ENCODE measurements at places on chromosomes 6 and 20. TPM values are rescaled to one million over a fixed set of nuclear protein-coding genes. Genes with fewer than 3 reads are reported as not detected.

DNA sequence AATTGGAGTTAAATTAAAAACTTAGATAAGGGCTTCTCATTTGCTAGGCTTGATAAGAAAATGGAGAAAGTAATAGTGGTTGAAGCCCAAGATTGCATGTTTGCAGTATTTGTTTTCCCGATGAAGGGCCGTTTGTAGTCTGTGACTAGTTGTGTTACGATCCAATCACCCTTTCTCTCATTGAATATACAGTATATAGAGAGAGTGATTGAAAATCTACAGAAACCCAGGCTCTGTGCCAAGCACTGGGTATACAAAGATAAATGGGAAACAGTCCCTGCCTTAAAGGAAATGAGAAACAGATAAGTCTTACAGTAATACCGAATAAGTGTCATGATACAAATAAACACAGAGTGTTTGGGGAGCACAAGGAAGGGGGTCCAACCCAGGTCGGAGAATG lies 55.2 kb upstream of the CDKAL1 start:
- no peak for DNase-seq

GRCh38 chr20:48898210-48898609 lies 23.3 kb upstream of the ARFGEF2 start:
- DNase-seq = no peak

- no peak for DNase-seq
Observed at GRCh38 chr6:63268574-63268973, 51.2 kb downstream of the LGSN start.

GRCh38 chr6:131958542-131959470 lies 7.6 kb upstream of the CCN2 start:
- no peak for DNase-seq

GRCh38 chr6:6512711-6513110 lies 75.8 kb upstream of the LY86 start:
- DNase-seq = no peak

DNA sequence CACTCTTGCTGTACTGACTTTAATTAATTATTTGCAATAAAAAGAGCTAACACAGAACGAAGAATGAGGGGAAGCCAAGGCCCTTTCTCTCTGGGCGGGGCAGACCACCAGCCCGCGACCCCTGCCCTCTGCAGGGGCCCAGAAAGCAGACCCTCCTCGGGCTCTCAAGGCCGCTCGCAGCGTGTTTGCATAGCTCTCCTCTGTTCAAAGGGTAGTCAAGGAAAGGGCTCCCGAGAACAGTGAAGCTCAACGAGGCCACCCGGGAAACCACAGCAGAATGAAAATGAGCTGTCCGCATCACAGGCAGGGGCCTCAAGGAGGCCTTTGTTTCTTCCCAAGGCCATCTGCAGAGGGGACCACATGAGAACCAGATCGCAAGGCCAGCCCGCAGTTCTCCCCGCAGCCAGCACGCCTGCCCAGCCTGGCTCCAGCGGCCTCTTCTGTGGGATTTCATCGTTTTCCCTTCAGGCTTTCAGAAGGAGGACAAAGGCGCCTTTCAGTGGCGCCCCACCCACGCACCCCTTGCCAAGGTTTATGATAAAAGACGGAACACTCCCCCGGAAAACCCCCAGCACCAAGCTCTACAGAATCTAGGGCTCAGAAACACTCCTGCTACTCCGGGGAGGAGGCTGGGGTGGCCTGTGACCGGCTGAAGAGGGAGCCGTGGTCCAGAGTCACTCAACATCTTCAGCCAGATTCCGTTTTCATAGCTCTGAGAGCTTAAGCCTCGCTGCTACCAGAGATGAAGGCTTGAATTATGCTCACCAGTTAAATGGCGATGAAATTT lies 25.3 kb downstream of the ACSS1 start:
- no peak for DNase-seq

DNA sequence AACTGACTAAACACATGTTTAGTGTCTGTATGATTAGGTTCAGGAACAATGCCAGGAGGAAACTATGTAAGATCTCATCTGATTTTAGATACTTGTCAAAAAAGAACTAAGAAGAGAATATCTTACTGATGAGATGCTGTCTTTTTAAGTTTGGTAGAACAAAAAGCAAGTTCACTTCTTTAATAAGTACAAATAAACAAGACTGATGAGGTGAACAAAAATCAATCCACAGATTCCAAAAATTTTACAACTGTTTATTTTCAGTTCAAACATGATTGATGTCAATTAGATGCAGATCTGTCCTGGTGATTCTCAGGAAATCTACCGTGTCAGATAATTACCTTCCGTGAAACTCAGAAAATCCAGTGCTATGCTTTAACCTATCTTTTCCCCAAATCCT lies 24.9 kb downstream of the EPHA7 start:
- DNase-seq = no peak

DNA sequence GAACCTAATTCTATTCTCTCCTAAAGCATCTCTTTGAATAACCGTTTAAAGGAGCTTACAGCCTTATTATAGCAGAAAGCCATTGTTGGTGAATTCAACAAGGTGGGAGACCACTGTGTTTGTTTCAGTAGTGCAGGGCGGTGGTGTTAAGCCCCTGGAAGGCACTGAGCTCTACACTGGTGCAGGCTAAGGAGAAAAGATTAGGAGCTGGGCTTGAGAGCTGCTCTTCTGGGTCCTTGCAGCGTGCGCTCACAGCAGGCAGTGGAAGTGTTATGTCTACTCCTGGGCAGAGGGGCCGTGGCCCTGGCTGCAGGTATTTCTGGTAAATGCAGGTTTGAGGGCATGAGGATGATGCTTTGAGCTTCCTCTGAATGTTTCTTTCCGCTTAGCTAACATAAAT lies 361.2 kb downstream of the RNF144B start:
- DNase-seq = no peak

DNA sequence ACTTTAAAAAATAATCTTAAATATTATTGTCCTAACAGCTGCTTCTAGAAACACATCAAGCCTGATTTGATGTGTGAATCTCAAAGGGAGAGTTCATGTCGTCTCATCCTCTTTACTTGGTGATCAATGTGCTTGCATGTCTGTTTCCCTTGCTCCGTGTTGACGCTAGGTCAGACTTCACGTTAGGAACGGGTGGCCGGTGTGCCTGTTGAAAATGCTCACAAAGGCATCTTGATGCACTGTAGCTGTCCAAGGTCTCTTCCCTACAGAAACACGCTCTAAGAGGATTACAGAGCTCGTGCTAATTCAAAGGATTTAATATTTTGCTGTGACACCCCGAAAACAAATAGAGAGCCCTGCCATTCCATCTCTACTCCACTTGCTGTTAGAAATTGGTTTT lies 84.6 kb downstream of the ID4 start:
- no peak for DNase-seq

DNA sequence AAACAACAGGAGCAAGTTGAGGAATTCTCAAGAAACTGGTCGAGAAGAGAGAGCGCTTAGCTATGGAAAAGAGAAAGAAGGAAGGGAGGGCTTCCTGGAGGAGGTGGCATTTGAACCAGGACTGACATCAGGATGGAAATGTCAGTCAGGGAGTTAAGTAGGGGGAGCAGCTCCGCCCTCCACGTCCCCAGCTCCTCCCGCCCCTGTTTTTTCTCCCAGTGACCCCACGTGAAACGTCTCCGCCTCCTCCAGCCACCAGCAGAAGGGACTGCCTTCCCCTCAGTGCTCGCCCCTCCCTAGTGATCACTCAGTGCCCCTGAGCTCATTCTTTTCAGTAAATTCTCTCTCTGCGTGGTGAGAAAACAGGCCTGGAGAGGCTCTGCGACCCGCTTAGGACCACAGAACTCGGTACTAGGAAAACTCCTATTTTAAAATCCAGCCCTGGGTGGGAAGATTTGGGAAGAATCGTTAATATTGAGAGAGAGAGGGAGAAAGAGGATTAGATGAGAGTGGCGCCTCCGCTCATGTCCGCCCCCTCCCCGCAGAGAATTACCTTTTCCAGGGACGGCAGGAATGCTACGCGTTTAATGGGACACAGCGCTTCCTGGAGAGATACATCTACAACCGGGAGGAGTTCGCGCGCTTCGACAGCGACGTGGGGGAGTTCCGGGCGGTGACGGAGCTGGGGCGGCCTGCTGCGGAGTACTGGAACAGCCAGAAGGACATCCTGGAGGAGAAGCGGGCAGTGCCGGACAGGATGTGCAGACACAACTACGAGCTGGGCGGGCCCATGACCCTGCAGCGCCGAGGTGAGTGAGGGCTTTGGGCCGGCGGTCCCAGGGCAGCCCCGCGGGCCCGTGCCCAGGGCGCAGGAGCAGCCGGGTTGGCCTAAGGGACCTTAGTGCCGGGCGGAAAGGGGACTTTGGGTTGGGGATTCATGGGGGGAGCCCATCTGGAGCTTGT lies 4.6 kb downstream of the HLA-DPB1 start:
- peak; percentile 4 for DNase-seq

Gene PRKN
- polyA plus RNA-seq = 0.42 TPM

Gene TRIM10
- polyA plus RNA-seq = not detected

Gene SLC22A23
- polyA plus RNA-seq = 0.28 TPM

Gene PNLDC1
- polyA plus RNA-seq = not detected

Gene SLC22A7
- polyA plus RNA-seq = not detected
